ENCODE measurements at places on chromosomes 1 and 21. TPM values are rescaled to one million over a fixed set of nuclear protein-coding genes. Genes with fewer than 3 reads are reported as not detected.

- no peak for DNase-seq
These were observed 83.3 kb downstream of the ZFYVE9 start for GRCh38 chr1:52225174-52225573.

- no peak for DNase-seq
These were observed 175.6 kb downstream of the NRIP1 start for GRCh38 chr21:14889080-14889810.

DNA sequence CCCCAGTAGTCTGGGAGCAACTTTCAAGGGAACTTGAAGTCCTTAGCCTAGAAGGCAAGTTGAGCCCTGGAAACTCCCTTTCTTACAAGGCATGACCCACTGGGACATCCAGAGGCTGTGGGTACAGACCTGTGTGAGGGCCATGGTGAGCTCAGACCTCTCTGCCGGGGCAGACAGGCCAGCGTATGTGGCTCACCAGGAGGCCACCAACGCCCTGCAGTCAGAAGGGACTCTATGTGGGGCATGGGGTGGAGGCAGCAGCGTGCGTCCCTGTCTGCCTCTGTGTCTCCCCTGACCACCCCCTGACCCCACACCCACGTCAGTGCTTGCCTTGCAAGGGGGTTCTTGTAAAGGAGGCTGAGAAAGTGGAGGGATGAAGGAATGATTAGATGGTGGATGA is 10.8 kb downstream of the COQ8A start:
- DNase-seq, result no peak

DNA sequence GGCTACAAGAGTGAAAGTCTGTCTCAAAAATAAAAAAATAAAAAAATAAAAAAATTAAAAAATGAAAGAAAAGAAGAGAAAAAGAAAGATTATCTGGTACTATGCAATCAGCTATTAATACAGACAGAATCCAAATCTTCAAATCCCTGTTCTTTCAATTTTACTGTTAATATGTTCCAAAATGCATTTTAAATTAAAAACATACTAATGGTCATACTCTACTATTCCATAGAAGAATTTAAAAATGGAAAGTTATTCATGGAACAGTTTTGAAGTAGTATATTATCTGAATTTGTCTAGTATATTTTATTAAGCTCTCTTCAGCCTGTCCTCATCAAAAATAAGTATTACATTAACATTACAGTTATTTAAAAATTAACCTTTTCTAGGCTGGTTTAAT is 430.1 kb downstream of the PTBP2 start:
- no peak for DNase-seq

- DNase-seq, result no peak
These were observed 11.4 kb downstream of the MX2 start for GRCh38 chr21:41373253-41373652.

- no peak for DNase-seq
These were observed 394.8 kb downstream of the PRDM2 start for GRCh38 chr1:14094611-14095400.

GRCh38 chr1:162003061-162003829 is 20.4 kb downstream of the OLFML2B start:
- DNase-seq, result no peak

GRCh38 chr21:35294231-35294898 is 245.3 kb upstream of the RUNX1 start:
- no peak for DNase-seq

DNA sequence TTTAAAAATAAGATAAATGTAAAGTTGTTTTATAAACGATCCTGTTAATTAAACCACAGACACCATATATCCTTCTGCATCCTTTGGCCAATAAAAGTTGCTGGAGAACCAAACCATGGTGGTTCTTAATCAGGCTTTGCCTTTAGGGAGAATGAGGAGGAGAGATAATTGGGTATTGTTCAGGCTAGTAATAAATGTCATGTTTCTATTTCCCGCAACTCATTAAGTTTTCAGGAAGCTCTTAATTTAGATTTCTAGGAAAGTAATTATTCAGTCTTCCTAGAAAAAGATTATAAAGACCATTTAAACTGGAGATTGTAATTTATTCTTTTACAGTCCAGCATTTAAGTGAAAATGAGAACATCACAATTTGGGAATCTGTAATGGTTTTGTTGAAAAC is 34.5 kb downstream of the RAB4A start:
- no peak for DNase-seq

DNA sequence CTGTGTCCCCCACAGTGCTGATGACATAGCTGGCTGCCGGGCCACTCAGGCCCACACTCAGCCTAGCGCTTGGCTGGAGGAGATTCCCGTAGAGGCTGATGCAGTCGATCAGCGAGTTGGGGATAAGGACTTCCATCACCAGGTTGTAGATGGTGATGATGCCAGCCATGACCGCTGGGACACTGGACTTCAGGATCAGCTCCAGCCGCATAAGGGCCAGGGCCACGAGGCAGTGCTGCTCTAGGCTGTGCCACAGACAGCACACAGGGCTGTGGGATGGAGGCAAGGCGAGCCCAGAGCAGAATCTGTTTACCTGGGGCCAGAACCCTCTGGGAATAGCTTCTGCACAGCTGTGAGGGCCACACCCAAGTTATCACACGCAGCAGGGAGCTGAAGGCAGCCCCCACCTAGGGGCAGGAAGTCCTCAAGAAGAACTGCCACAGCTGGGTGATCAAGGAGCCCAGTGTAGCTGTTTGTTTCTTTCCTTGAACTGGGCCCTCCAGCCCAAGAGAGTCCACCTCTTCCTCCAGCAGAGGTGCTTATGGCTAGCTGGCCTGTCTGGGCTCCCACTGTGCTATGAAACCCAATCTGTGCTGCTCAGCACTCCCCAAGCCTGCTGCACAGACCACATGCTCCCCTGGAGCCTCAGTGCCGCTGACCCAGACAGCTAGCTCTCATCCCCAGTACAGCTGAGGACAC is 6.2 kb downstream of the SLC2A1 start:
- no peak for DNase-seq

DNA sequence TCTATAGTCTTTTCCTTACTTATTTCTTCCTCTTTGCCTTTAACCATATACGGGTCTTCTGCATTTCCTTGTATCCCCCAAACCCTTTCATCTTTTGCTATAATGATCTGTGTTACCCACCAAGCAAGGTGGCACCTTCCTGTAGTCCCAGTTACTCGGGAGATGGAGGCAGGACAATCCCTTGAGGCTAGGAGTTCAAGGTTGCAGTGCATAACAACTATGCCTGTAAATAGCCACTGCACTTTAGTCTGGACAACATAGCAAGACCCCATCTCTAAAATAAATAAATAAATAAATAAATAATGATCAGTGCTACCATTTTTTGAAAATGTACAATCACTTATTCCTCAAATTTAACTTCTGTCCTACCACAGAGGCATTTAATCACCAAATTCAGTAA is 11.5 kb downstream of the DR1 start:
- no peak for DNase-seq

GRCh38 chr1:201262963-201263608 is 20.2 kb upstream of the PKP1 start:
- DNase-seq, result no peak

DNA sequence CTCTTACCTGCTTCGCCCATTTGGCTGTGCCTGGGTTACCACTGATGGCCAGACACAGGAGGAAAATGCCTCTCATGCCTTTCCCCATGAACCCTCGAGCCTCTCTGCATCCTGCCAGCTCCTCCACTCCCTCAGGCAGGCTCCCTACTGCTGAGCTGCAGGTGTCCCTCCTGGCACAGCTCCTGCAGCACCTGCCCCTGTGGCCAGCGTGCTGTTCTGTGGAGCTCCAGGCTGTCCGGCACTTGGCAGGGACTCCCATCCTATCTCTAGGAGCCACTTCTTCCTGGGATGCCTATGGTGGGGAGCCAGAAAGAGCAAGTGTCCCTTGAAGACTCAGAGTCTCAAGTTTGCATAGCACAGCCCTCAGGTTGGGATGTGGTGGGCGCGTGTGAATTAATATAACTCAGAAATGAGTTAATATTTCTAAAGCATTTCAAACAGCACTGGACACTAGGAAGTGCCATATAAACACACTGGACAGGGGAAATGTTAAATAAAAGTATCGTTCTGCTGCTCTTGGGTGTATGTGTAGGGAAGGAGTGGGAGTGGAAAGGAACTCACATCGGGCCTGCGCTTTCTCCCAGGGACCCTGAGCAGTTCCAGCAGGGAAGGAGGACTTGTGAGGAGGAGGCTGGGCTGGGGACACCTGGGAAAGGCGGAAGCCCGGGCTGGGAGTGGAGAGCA is 2.7 kb downstream of the LRRC71 start:
- DNase-seq, result no peak

- no peak for DNase-seq
These were observed 8.2 kb upstream of the S100A10 start for GRCh38 chr1:152001631-152002584.

GRCh38 chr1:211935448-211935970 is 99.8 kb downstream of the INTS7 start:
- no peak for DNase-seq

DNA sequence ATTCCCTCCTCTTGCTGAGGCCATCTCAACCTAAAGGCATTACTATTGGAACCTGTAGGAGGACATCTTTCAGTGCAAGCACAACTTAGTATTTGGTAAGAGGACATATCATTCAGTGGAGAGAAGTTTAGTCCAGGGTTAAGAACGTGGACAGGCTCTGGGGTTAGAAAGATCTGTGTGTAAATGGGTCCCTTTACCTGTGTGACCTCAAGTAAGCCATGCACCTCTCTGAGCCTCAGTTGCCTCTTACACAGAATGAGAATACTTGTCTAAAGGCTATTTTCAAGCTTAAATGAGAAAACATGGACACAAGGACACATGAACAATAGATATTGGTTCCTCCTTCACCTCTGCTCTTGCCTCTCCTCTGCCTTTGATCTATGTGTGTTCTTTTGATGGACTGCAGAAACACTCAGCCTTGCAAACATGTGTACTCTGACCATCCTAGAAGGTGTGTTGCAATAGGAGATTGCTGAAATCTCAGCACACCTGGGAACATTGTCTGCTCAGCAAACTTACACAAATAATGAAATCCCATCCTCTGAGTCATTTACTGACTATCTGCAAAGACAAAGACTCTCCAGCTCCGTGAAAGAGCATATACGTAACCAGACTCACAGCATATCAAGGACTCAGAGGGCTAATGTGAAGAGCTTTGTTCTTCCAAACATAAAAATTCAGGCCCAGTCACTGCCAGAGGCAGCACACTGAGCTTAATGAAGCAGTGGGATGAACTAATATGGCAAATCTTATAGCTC is 143.8 kb downstream of the DAB1 start:
- DNase-seq, result no peak

The ZSWIM5 gene
- 0.57 TPM for polyA plus RNA-seq

The HPDL gene
- polyA plus RNA-seq, result 2.1 TPM

The GJB3 gene
- polyA plus RNA-seq, result not detected

Data from forelimb muscle (tissue), 1 donor.